ENCODE measurements at places on chromosomes 1 and 21.

GRCh38 chr21:23356905-23357304 lies 2250.4 kb downstream of the MRPL39 start:
- DNase-seq: no peak

DNA sequence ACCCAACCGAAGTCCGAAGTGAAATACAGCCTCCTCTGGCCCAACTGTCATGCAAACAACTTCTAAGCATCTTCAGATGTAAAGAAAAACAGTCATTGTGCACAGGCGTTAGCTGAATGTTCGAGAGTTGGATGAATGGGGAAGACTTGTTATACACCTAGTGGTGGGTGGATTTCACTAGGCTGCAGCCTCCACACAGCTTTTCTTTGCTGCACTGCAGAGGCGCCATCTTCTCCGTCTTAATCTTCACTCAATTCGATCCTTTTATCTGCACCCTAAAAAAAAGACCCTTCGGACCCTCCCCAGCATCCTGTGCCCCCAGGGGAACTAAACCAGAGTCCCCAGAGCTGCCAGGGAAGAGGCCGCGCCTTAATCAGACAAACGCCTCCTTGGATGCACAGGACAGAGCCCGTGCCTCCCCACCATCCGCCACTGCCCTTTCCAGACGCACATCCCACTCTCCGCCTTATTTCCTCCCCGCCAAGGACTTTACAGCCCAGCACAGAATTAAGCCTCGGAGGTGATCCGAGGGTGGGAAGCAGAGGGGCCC lies 1.4 kb downstream of the APP start:
- peak; percentile 53 for DNase-seq

DNA sequence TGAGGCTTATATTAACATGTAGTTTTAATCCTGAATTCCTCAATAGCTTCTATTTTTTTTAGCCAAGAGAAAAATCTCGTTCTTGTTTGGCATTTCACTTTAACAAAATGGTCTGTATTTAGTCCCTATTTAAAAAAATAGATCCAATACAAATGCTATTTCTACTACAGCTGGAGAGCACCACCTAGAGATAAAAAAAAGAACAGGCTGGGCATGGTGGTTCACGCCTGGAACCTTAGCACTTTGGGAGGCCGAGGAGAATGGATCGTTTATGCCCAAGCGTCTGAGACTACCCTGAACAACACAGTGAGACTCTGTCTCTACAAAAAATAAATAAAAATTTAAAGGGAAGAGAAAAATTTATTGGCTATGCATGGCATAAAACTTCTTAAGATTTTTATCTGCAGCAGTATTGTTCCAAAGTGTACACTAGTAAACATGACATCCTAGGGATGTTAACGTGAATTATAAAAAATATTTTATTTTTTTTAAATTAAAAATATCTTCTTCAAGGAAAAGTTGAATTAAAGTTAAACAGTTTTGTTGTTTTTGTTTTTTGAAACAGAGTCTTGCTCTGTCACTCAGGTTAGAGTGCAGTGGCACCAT lies 4.4 kb downstream of the ST7L start:
- no peak for DNase-seq

GRCh38 chr1:159829822-159830465 lies 3.3 kb downstream of the SLAMF8 start:
- DNase-seq: no peak

GRCh38 chr1:43463479-43463878 lies 9.7 kb upstream of the HYI start:
- no peak for DNase-seq

DNA sequence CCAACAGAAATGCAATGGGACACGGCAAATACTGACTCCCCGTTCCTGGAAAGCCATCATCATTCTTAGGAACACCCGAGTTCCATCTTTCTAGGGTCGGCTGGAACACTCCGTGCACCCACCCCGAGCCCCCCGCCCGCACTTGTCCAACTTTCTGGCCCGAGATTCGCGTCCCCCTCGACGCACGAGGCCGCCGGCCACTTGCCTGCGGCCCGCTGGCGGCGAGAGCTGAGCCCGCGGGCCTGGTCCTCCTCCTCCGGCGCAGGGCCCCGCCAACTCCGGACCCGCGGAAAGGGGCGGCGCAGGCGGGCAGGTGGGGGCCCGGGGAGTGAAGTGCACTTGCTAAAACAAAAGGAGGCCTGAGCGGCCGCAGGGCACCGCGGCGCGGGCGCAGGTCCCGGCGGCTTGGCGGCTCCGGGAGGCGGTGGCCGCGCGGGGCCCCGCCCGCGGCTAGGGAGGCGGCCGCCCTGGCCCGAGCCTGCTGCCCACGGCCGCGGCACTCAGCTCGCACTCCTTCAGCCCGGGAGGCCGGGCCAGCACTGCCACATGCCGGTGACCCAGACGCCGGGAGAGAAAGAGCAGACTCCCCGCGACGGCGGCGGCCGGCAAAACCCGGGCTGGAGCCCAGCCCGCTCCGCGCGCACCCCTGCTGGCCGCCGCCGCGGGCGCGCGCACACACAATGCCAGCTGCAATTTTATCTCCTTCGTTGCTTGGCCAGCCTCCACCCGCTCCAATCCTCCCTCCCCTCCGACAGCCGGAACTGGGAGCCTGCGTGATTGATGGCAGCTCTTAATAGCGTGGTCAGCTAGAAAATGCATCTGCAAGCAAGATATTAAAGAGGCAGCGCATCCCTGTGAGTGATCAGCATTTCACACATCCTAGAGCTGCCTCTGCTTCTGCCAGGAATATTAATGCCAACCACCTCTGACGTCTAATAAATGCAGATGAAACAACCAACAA lies 114.3 kb downstream of the RERE start:
- peak; percentile 48 for DNase-seq

- no peak for DNase-seq
Measured at GRCh38 chr1:243292117-243292516, 36.3 kb downstream of the SDCCAG8 start.

DNA sequence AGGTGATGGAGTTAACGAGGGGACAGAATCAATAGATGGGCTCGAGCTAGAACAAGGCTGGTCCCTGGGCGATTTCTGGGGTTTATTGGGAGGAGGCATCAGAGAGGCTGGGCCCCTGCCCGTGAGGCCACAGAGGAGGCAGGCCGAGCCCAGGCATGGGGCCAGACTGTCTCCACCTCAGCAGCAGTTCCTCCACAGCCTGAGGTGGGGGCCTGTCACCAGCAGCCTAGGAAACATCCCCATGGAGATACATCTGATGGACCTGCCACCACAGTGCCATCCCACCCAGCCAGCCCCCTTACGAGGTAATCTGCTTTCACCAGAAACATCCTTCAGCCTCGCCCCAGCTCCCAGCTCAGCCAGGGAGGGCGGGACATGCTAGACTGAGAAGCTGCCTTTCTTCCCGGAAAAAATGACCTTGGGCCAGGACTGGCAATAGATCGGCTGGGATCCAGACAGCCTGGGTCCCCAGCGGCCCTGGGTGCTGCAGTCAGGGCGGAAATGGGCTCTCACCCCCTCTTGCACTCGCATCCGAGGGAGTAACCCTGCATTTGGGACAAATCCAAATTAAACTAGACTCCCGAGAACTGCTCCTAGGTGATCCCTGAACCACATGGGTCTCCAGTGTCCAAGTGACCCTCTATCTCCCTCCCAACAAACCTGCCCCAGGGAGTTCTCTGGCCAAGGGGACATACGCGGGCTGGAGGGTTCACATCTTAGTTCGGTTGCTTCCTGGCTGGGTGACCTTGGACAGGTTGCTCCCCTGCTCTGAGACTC lies 10.0 kb upstream of the EPHA8 start:
- DNase-seq: no peak

- DNase-seq: no peak
Measured at GRCh38 chr1:3590951-3591865, 20.1 kb downstream of the MEGF6 start.

DNA sequence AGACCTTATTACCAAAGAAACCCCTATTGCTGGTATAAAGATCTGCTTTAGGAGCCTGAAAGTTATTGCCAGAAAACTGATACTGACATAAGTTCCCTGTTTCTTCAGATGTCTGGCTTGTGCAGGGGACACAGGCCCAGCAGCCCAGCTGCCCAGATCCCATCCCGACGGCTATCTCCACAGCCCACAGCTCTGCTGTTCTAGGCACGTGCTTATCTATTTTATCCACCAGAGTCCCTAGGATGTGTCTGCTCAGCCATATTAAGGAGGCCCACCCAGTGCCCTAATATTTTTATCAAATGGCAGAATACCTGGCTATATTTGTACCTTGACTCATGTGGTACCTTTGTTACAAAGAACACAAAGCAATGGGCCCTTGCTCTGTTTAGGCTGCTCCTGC lies 58.9 kb downstream of the DDX20 start:
- no peak for DNase-seq

GRCh38 chr1:24186993-24187790 lies at the start of gene IFNLR1:
Gene IFNLR1, minus strand, starts transcription at chr1:24187289. Its CDS starts 41 bp downstream, at chr1:24187248.
- peak; percentile 21 for DNase-seq

DNA sequence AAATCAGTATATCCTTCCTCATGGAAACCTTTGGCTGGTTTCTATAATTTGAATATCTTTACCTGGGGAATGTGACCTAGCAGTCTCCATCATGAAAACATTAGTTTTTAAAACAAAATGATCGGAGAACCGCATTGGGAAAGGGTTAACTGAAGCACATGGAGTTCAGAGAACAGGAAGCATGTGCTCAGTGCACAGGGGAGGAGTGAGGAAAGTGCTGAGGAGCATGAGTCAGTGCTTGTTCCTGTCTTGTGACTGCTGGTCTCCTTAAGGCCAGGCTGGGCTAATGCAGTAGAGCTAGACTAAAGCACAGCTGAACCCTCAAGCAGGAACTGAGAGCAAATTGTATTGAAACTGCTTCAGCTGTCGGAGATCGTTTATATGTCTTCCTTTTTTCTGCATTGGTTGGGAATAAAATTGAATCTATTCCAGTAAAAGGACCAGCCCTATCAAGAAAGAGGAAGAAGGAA lies 5.8 kb downstream of the IFI16 start:
- no peak for DNase-seq

GRCh38 chr1:52002038-52002917 lies 11.8 kb upstream of the RAB3B start:
- no peak for DNase-seq

- DNase-seq: no peak
Measured at GRCh38 chr1:32580348-32581017, 41.3 kb downstream of the ZBTB8A start.

GRCh38 chr21:14762734-14763694 lies 216.9 kb upstream of the SAMSN1 start:
- no peak for DNase-seq

- DNase-seq: no peak
Measured at GRCh38 chr1:41833519-41834000, 85.2 kb downstream of the HIVEP3 start.

- DNase-seq: no peak
Measured at GRCh38 chr1:220157738-220158137, 63.8 kb downstream of the IARS2 start.

- no peak for DNase-seq
Measured at GRCh38 chr21:41819236-41819855, 52.5 kb upstream of the RIPK4 start.

DNA sequence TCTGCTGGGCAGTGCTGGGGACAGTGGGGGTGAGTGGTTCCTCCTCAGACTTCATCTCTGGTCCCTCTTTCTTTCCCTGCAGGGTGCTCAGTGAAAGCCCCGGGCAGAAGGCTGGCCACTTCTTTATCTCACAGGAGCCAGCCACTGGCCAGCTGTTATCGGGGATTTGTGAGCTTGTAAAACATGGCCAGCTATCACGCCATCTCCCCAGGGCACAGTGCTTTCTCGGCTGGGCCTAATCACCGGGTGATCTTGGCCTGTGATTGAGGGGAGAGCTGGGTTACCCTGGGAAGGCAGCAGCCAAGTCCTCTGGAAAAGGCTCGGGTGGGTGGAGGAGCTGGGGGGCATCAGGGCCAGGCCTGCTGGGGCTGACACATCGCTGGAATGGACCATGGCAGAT lies 83.0 kb downstream of the IGSF21 start:
- DNase-seq: no peak

DNA sequence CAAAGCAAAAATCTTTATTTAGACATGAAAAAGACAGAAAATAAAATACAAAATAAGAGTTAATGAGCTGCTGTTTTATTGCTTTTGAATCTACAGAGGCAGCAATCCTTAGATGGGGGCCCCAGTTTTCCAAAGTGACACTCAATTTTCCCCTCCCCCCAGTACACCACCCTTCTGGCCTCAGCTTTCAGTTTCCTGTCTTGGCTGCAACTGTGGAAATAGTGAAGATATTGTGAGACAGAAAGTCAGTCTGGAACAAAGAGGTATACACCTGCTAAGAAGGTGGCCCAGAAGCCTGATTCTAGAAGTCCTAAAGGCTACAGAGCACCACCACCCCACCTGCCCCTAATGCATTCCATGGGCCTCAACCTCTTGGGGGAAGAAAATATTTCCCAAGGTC lies 1.1 kb upstream of the MTMR11 start:
- no peak for DNase-seq

DNA sequence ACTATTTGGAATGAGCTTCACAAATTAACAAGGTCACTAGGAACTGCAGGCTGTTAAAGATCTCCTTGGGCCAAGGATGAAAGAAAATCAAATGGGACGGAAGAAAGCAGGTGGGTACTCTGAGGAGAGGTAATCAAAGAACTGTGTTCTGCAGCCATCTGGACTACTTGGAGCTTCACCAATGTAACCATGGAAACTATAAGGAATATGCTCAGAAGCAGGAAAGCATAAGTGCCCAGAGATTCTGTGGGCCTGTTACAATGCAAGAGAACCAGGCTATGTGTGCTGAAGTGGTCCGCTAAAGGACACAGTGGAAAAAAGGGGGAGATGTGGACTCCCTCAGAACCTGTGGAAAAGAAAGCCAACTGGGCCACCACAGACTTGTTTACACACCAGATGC lies 238.5 kb downstream of the PTGER3 start:
- no peak for DNase-seq

GRCh38 chr1:21674957-21675356 lies 5.8 kb upstream of the RAP1GAP start:
- no peak for DNase-seq

GRCh38 chr1:39919545-39919944 lies 17.8 kb upstream of the MYCL start:
- no peak for DNase-seq

- no peak for DNase-seq
Measured at GRCh38 chr21:36446301-36446700, 33.6 kb downstream of the CLDN14 start.

DNA sequence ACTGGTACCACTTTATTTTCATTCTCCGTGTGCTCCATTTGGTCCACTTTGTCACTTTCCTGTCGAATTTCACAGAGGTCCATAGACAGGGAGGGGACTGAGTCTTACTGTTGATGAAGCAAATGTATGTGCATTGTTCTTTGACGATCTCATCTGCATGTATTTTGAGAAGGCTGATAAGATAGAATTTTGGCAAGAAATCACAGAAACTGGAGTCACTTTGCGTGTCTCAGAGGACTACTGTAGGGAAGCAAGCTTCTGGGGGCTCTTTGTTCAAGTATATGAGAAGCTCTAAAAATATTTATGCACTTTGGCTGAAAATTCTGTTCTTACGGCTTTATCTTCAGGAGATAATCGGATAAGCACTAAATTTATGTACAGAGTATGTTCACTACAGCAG lies 78.1 kb downstream of the PCBP3 start:
- no peak for DNase-seq

- DNase-seq: no peak
Measured at GRCh38 chr1:7389906-7390603, 381.0 kb upstream of the VAMP3 start.

- no peak for DNase-seq
Measured at GRCh38 chr21:36887963-36888362, 78.5 kb downstream of the HLCS start.

- no peak for DNase-seq
Measured at GRCh38 chr1:86965012-86965826, 50.8 kb downstream of the HS2ST1 start.

GRCh38 chr1:27436204-27437159 lies 44.1 kb downstream of the GPR3 start:
- DNase-seq: no peak

Data from nucleus accumbens (tissue), 56 donors.